LHCN-M2 (cell line): ENCODE measurements at places on chromosomes 2 and 18. TPM values are rescaled to one million over a fixed set of nuclear protein-coding genes. Genes with fewer than 3 reads are reported as not detected.

- no peak for DNase-seq
These were observed 182.6 kb downstream of the PID1 start for GRCh38 chr2:229088517-229088913.

DNA sequence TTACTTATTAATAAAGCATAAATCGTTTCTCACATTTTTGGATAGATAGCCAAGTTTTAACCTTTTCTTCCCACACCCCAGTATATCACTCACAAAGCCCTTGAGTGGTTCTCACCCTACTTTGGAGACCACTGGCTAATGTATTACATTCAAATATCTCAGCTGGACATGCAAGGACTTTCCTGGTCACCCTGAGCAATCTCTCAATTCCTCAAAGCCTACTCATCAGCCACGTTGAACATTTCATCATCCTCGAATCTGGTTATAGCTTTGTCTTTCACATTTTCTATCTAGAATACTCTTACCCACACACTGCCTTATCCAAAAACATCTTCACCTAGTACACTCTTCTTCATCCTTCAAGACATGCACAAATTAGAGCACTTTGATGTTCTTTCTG, 71.1 kb upstream of the MAPRE2 start:
- DNase-seq: peak; percentile 63

DNA sequence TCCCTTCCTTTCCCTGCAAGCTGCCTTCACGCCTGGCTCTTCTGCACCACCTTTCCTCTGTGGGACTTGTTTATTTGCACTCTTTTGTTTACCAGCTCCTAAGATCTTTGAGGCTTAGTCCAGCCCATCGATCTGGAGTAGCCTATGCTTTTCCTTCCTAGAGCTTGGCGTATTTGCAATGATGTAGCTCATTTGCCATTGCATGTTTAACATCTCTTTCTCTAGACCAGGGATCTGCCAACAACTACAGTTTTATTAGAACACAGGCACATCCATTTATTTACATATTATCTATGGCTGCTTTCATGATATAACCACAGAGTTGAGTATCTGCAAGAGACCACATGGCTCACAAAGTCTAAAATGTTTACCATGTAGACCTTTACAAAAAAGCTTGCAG, 150.4 kb downstream of the RAPGEF4 start:
- no peak for DNase-seq

Gene BCL2L11
- 1.4 and 6.9 TPM in 2 replicates for total RNA-seq

Gene MEP1B
- total RNA-seq: not detected in 2 replicates
